Left lobe of liver (tissue), 2 donors: ENCODE measurements at places on chromosomes 16 and 17. TPM values are rescaled to one million over a fixed set of nuclear protein-coding genes. Genes with fewer than 3 reads are reported as not detected.

The AOC3 gene
- 8.6 TPM for total RNA-seq

The ABCA6 gene
- 101 TPM for total RNA-seq

The C16orf86 gene
- total RNA-seq = 5.5 TPM

The OR1A1 gene
- total RNA-seq = not detected

The OR2C1 gene
- not detected for total RNA-seq

The ASPHD1 gene
- total RNA-seq = 0.13 TPM

DNA sequence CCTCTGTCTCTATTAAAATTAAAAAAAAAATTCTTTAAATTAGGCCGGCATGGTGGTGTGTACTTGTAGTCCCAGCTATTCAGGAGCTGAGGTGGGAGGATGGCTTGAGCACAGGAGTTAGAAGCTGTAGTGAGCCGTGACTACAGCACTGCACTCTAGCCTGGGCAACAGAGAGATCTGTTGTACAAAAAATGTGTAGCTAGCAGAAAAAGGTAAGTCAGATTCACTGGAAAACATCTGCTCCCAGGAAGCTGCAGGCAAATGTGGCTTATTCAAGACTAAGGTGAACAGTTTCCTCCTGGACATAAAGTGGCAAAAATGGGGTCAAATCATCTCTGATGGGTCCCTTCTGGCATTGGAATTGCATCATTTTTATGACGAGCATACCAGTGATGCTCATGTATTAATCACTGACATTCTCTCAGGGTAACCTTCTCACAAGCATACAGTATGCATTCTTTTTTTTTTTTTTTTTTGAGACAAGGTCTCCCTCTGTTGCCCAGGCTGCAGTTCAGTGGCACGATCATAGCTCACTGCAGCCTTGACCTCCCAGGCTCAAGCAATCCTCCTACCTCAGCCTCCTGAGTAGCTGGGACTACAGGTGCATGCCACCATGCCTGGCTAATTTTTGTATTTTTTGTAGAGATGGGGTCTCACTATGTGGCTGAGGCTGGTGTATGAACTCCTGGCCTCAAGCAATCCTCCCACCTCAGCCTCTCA lies 48.7 kb downstream of the CPPED1 start:
- no peak for DNase-seq

- no peak for DNase-seq
Observed at GRCh38 chr17:72240333-72240732, 119.5 kb downstream of the SOX9 start.

DNA sequence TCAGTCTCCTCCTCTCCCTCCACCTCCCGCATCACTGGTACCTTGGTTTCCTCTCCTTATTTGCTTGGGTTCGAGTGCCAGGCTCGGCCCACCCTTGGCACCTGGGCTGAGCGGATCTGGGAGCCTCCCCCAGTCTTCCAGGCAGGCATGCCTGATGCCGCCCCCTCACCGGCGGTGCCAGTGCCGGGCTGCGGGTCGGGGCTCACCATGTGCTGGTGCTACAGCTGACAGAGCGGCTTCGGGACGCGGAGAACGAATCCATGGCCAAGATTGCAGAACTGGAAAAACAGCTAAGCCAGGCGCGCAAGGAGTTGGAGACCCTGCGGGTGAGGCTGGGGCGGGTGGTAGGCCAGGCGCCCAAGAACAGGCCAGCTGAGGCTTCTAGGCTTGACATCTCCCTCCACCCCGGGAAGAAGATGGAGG lies 19.2 kb downstream of the FMNL1 start:
- no peak for DNase-seq

DNA sequence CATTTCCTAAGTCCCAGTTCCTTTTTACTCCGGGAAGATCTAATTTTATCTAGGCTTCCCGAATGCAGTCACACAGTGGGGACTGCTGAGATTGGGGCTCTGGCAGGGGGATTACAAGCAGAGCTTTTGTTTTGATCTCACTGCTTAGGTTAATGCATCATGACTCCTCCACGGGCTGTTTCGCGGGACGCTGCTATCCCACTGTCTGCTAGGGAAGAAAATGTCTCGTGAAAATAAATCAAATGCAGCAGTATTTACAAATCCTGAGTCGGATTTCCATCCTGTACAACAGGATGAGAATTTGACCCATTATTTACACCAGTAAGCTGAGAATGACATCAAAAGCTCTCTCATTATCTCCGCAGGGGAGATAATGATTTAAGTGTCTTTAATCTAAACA lies 83.8 kb downstream of the CDH11 start:
- DNase-seq = no peak

GRCh38 chr16:66359811-66360608 lies 6.5 kb upstream of the CDH5 start:
- DNase-seq = no peak

GRCh38 chr17:2899906-2900305 lies 103.7 kb downstream of the RAP1GAP2 start:
- no peak for DNase-seq

- no peak for DNase-seq
Observed at GRCh38 chr17:31073411-31073810, 21.4 kb upstream of the NF1 start.

GRCh38 chr17:9922012-9922848 lies 17.2 kb upstream of the RCVRN start:
- no peak for DNase-seq

DNA sequence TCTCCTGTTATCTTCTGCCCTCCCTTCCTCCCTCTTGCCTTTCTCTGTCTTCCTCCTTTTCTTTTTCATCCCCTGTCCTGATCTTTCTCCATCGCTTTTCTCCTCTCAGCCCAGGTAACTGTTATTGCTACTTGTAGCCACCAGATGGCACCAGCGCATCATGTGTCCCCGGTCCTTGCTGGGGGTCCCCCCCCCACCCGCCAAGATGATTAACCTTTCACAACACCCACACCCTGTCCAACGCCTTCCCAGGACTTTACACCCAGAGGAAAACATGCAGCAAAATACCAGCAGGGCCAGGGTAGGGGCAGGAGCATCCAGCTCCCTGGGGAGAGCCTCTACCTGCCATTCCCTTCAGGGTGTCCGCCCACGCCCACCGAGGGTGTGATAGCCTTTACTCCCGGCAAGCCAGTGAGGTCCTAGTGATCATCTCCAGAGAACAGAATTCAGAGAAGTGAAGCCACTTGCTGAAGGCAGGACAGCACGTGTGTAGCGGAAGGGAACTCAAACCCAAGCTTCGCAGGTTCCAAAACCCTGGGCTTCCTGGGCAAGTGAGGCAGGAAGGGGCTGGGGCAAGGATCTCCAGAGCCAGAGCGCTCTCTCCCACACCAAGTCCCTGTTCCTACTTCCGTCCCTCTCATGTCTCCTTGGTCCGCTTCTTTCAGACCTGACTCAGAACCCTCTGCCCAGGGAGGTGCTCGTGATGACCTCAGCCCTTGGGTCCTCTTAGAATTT lies 13.4 kb upstream of the TAC4 start:
- DNase-seq = peak; percentile 55

DNA sequence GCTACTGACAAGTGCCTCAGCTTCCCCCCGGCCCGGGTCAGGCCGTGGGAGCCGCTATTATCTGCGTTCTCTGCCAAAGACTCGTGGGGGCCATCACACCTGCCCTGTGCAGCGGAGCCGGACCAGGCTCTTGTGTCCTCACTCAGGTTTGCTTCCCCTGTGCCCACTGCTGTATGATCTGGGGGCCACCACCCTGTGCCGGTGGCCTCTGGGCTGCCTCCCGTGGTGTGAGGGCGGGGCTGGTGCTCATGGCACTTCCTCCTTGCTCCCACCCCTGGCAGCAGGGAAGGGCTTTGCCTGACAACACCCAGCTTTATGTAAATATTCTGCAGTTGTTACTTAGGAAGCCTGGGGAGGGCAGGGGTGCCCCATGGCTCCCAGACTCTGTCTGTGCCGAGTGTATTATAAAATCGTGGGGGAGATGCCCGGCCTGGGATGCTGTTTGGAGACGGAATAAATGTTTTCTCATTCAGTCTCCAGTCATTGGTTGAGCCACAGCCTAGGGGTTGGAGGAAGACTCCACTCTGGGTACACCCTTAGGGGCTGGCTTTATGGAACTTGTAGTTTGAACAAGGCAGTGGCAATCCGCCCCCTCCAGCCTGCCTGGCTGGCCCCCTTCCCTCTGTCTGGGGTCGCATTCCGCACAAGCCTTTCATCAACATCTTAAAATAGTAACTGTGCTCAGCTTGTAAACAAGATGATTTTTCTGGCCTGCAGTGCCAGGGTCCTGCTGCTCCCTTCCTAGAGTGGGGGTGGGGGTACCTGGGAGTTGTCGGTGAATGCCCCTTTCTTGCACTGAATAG lies 4.1 kb downstream of the SYNGR2 start:
- no peak for DNase-seq

DNA sequence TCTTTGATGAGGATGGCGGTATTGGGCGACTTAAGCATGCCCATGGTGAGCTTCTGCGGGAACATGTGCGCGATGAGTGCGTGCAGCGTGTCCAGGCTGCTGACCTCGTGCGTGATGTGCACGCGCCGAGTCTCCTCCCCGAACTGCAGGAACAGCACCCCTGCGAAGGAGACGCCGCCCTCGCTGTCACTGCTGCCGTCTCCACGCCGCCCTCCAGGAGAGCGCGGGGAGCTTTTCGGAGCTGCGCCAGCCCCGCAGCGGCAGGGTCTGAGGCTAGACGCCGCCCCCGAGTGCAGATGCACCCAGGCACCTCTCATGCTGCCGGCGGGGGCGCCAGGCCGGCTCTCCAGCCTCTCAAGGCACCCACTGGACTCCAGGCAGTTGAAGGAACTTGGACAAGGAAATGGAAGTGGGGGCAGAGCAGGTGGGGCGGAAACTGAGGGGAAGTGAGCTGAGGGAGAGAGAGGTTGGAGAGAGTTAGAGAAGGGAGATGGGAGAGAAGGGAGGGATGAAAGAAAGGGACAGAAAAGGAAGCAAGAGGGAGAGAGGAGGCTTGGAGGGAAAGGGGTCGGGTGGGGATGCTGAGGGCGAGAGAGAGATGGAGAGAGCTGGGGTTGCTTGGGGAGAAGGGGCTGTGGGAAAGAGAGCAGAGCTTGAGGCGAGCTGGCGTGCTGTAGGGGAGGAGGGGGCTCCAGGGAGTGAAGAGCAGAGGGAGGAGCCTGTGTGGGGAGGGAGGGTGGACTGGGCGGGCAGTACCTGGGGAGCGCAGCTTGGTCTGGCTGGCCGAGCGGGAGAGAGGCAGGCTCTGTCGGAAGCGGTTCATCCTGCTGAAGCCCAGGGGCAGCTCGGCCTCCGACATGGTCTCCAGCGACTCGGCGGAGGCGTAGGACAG lies 42.1 kb downstream of the SRCIN1 start:
- DNase-seq = no peak

DNA sequence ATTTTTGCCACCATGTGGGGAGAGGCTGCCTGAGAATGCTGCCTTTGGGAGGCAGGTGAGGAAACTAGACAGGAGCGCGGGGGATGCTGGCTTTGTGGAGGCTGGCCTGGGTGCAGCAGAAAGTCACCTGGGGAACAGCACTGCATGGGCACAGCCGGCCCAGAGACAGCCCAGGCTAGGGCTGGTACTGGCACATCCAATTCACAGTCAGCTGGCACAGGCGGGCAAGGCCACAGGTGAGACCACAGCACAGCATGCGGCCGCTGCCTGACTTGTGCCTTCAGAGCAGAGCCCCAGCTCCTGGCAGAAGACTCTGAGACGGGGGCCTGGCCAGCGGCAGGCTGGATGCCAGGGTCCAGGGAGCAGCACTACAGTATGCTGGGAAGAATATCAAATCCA lies 16.6 kb upstream of the PITPNM3 start:
- no peak for DNase-seq

DNA sequence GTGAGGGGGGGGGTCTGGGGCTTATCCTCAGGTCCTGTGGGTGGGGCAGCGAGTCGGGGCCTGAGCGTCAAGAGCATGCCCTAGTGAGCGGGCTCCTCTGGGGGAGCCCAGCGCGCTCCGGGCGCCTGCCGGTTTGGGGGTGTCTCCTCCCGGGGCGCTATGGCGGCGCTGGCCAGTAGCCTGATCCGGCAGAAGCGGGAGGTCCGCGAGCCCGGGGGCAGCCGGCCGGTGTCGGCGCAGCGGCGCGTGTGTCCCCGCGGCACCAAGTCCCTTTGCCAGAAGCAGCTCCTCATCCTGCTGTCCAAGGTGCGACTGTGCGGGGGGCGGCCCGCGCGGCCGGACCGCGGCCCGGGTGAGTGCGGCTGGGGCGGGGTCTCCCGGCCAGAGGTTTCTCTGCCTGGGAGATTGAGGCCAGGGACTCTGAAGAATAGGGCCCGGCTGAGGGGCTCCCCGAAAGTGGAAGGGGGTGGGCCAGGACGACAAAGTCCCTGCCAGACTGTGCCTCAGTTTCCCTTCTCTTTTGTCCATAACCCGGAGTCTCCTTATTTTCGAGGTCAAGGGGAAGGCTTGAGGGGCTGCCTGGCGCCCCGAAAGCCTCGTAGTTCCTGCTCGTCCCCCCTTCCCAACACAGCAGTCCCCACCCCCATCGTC lies at the start of gene FGF11:
Gene FGF11, plus strand, starts transcription at position 51 of the 651 bp plus-strand sequence. Its CDS starts 109 bp downstream, at position 160.
- DNase-seq = no peak

DNA sequence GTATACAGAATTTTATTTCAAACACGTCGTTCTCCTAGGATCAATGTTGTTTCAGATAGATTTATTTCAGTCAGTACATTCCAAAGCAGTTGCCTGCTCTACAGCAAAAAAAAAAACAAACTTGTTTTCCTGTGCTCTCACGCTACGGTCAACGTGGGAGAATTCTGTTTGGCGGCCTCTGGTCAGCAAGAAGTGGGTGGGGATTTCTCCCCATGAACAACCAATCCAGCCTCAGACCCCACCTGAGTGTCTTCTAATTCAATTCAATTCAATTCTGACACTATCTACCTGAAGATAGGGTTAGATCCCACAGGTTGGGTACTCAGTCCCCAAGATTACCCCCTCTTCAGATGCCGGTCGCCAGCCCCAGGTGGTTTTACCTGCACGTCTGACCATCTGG lies 22.1 kb downstream of the C17orf58 start:
- DNase-seq = no peak

GRCh38 chr16:70157105-70157476 lies 16.5 kb upstream of the CLEC18C start:
- peak; percentile 35 for DNase-seq

GRCh38 chr17:3915995-3916696 lies at the start of gene P2RX1:
TSS of gene P2RX1 (minus strand) at chr17:3916465. CDS start at chr17:3916225, 240 bp downstream.
- DNase-seq = no peak

DNA sequence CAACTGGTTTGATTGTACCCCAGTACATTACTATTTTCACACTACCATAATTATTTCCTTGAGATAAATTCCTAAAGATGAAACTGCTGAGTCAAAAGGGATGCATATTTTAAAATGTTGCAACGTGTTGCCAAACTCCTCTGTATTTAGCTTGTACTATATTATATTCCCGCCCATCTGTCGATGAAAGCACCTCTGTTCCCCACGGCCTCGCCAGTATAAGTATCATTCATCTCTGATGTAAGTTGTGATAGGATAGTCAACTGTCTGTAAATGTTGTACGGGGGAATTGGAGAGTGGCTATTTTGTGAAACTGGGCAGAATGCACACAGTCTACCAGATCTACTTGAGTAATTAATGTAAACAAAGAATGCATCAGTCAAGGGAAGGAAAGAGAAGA lies 47.7 kb upstream of the TNRC6A start:
- no peak for DNase-seq

- DNase-seq = peak; percentile 93
Observed at GRCh38 chr16:3106205-3106928, 6.0 kb upstream of the ZNF205 start.

GRCh38 chr17:72365857-72366414 lies 245.1 kb downstream of the SOX9 start:
- no peak for DNase-seq

- peak; percentile 78 for DNase-seq
Observed at GRCh38 chr17:4969551-4970173, 2.0 kb upstream of the SPAG7 start.

- DNase-seq = no peak
Observed at GRCh38 chr16:55846598-55847346, 13.9 kb upstream of the CES1 start.

- DNase-seq = no peak
Observed at GRCh38 chr17:75277664-75278071, 6.6 kb upstream of the MIF4GD start.
